ENCODE measurements at places on chromosomes 6 and 20. TPM values are rescaled to one million over a fixed set of nuclear protein-coding genes. Genes with fewer than 3 reads are reported as not detected.

Gene ACTL10
- total RNA-seq, result 0.54 TPM

Gene COL10A1
- not detected for total RNA-seq

DNA sequence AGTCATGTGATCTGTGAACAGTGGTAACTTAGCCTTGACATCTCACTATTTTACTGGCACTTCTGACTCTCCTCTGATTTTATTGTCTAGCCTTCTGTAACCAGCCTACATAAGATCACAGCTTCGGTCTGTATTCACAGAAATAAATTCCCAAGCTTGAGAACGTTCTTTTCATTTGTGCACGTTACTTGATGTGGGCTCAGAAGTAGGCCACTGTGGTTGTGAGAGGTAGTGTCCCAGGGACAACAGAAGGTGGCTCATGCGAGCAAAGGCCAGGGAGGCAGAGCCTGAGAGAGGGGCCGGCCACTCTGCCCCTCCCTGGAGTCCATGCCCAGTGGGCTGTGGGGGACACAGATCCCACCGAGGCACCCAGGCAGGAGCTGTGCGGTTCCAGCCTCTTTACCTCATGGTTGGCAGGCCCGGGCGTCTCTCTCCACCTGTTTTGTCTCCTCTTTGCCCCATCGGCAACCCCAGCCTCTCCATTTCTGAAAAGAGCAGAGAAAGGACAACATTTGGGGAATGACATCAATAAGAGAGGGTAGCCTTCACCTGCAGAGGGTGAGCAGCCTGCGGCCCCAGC, 207.5 kb upstream of the CST7 start:
- DNase-seq, result no peak

DNA sequence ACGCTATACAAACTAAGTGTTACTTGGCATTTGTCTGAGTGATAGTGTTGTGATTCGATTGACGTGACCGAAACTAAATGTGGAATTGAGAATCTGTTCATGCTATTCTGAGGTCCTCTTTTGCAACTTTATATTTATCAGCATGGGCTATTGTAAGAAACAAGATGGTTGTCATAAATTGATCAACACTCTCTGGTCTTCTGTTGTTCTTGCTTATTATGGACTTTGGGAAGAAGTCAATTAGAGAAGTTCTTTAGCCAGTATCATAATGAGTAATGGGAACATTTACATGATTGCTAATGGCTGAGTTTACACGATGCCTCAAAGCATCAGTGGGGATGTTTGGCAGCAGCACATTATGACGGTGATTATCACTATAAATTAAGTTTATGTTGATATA, 195.0 kb downstream of the CD83 start:
- DNase-seq, result no peak

DNA sequence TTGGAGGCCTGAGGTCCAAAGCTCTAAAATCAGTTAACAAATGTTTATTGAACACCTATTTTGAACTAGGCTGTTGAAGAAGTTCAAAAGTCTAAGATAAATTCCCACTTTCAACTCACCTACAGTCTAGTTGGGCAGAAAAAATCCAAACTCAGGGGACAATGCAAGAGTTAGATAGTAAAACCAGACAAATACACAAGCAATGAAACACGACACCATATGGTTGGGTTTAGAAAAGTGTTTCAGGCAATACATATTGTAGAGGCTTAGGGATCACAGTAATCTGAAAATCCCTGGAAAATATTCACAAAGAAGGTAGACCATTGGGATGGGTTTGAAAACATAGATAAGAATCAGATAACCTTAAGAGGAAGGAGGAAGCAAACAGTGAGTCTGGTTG, 1.3 kb upstream of the CARMIL1 start:
- DNase-seq, result no peak

GRCh38 chr6:82783587-82784236, 281.9 kb downstream of the UBE3D start:
- no peak for DNase-seq

GRCh38 chr6:17885889-17886576, 101.4 kb downstream of the KIF13A start:
- no peak for DNase-seq

Gene GPSM3
- 10.0 TPM for total RNA-seq

GRCh38 chr6:164303102-164303964, 888.8 kb downstream of the QKI start:
- peak; percentile 77 for DNase-seq

Gene ZSCAN23
- 1.8 TPM for total RNA-seq

Gene DEFB132
- total RNA-seq, result not detected

DNA sequence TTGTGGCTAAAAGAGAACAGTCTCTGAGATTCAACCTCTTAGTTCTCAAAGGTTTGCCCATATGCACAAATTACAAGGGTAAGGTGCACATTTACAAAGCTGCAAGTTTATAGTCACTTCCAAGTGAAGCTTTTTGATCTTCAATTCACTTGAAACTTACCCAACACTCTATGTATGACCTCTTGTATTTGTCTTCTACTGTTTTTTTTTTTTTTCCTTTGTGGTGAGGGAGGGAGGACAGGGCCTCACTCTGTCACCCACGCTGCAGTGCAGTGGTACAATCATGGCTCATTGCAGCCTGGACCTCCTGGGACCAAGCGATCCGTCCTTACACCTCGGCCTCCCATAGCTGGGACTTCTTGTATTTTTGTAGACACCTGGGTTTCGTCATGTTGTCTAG, 4.5 kb upstream of the FOXO3 start:
- no peak for DNase-seq

Gene ANGPT4
- total RNA-seq, result 0.27 TPM

Gene TLDC2
- total RNA-seq, result not detected

DNA sequence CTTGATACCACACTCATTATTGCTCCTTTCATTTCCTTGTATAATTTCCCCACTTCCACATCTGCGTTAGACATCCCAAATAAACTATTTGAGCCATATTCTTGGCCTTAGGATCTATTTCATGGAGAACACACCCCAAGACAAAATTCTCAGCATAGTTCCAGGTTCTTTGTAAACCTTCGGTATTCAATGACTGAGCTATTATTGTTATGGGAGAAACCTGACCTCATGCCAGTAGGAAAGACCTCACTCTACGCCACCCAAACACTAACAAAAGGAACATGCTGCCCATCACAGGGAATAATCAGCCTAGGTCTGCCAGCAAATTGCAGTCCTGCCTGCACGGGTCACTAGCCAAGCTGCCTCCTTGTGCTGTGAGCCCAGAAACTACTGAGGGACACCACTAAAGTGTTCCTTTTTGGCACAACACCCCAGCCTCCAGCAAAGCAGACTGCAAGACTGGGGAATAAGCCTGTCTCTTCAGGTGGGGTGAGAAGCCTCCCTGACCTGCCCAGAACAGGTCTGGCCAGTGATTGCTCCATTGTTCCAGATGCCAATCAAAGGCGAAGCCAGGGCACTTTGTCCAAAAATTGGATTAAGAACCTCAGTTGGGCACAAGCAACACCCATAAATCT, 371.8 kb downstream of the MAFB start:
- DNase-seq, result no peak

DNA sequence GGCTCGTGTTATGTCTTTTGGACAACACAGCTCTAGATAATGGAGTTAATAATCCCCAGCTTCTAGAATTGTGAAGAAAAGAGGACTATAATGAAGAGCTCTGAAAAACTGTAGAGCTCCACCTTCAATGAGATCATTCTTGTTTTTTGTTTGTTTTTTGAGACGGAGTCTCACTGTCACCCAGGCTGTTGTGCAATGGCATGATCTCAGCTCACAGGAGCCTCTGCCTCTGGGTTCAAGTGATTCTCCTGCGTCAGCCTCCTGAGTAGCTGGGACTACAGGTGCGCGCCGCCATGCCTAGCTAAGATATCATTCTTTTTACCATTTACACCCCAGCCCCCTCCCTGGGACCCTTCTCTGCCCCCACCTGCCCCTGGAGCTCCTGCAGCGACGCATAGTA, 36.6 kb downstream of the ERGIC3 start:
- DNase-seq, result no peak

Gene LY6G5B
- 8.0 TPM for total RNA-seq

GRCh38 chr20:17456279-17456678, 74.9 kb downstream of the BFSP1 start:
- DNase-seq, result no peak

DNA sequence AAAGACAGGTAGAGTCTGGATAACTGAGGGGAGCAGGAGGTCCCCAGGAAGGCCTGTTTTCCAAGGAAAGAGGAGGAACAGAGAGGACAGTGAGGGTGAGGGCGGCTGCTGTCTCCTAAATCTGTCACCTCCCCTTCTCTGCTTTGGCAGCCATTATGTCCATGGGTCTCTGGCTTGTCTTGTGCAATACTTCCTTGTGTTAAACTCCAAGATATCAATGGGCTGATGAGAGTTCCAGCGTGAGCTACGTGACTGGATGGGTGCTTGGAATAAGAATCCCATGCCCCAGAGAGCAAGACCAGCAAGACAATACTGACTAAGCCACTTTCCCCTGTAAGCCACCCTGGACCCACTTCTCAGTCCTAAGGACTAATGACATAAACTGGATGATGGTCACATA, 26.3 kb upstream of the DNAAF9 start:
- DNase-seq, result no peak

DNA sequence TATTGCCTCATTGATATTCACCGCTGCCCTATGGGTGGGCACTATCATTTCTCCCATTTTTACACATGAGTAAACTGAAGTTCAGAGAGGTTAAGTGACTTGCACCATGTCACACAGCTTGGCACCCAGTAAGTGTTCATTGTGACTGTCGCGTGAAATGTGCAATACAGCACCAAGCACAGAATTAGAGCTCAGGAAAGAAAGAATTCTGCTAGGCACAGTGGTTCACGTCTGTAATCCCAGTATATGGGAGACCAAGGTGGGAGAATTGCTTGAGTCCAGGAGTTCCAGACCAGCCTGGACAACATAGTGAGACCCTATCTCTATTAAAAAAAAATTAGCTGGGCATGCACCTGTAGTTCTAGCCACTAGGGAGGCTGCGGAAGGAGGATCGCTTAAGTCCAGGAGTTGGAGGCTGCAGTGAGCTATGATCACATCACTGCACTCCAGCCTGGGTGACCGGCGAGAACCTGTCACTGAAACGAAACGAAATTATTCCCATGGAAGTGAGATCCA, 626 bp downstream of the SLC13A3 start:
- no peak for DNase-seq

- DNase-seq, result no peak
These were observed 164.5 kb downstream of the GRM4 start for GRCh38 chr6:33981421-33981820.

- no peak for DNase-seq
These were observed 3.9 kb downstream of the ZFP57 start for GRCh38 chr6:29676981-29677601.

DNA sequence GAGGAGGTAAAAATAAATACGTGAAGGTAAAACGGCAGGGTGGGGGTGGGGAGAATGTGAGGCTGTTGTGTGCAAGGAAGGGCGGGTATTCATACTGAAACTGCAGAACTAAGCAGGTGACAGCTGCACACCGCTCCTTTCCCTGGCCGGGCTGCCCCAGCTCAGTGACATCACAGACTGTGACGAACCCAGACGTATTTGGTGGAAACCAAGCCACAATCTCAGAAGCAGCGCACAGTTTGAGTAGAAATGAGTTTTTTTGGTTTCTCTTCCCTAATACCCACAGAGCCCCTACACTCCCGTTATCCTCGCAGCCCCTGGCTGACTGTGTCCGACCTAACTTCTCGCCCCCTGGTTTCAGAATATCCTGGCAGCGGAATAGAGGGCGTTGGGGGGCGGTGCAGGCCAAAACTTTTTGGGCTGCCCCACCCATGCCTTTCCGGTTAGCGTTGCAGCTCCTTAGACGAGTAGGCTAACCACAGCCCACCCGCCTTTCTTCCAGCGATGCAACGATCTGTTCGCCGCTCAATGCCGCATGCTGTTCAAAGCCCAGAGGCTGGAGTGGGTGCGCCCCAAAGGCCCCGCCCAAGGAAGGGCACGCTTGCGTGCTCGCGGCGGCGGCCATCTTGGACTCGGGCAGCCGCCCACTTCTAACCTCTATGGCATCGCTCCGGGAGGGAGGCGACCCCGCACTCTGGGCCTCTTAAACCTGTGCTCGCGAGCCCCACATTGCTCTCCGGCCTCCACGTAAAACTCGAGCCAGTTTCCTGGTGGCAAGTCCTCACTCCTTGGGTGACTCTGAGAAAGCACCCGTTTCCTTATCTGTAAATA, 9.1 kb downstream of the BAK1 start:
- DNase-seq, result peak; percentile 91

DNA sequence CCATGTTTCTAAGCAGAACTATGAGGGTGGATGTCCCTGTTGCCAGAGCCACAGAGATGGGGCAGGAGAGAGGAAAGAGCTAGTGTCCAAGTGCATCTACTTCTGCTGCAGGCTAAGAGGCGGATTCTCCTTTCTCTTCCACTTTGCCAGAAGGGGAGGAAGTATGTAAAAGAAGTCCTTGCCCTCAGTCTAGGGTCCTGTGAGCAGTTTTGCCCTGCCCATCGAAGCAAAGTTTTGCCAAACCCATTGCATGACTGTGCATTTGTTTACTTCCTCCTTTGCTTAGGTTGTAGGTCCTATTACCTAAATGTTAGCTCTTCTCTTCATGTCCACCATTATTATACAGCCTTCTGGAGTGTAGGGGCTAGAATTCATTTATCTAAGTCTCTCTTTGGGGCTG, 106.2 kb upstream of the ARMC2 start:
- no peak for DNase-seq

DNA sequence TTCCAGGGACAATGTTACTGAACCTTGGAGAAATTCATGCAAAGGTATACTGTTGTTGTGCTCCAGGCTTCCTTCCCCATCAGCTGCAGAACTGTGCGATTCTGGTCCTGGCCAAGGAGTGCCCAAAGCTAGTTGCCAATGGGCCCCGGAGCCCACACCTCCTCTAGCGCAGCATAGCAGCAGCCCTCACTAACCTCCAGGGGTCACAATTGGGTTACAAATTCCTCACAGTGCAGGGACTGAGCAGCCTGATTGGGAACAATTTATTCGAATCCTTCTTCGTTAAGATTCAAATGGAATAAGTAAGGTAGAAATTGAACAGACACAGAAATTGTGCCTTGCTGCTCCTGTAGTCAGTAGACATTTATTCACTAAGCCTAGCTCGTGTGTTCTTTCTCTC, 284.9 kb downstream of the PRKN start:
- DNase-seq, result no peak

- DNase-seq, result no peak
These were observed 2.8 kb upstream of the RNF24 start for GRCh38 chr20:4018023-4018748.

DNA sequence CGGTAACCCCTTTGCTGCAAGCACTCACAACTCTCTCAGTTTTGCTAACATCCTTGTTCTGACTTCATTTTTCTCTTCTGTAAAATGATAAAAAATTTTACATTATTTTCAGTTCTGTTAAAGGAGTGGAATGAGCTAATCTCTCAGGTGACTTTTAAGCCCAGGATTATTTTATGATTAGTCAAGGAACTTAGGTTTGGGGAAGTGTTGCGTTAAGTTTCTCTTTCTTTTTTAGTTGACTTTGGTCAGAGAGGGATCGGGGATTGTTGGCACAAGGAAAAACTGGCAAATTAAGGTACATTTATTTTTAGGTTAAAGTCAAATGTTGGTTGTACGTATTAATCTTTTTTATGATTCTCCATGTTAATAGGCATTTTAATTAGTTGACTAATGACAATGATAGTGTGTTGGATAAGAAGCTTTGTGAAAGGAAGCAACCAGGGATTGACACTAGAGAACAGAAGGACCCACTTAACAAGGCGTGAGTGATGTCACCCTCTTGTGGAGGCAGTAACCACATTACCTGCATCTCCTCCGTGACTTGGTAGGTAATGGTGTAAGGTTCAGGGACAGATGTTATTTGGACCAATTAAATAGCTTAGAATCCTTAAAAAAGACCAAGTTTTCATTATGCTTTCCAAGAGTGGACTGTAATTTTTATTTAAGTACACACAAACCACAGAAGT, 31.6 kb downstream of the CD83 start:
- no peak for DNase-seq

Measured in sigmoid colon (tissue), 7 donors.